ENCODE measurements at places on chromosomes 11 and 22.

GRCh38 chr22:39434721-39435120, 22.1 kb upstream of the MGAT3 start:
- no peak for DNase-seq

DNA sequence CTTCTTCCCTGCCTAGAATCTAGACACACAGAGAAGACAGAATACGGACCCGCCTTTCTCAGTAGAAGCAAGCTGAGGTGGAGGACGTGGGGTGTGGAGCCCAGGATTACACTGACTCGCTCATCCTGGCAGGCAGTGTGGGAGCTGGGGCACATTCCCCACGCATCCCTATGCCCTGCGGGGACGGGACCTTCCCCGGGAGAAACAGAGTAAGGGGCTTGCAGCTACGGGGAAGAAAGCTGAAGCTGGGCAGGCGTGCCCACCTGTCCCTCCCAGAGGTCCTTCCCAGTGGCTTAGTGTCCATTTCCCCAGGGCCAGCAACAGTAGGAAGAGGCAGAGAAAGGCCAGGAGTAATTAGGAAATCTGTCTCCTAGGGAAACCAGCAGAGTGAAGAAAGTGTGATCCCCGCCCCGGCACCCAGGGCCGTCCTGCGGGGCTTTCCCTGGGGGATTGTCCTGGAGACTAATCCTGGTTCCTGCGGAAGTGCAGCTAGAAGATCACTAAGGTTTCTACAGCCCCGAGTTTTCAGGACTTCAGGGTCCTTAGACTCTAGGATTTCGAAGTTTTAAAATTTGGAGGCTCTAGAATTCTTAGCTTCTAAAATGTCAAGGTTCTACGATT, 7.8 kb downstream of the DNAJB13 start:
- DNase-seq: no peak

DNA sequence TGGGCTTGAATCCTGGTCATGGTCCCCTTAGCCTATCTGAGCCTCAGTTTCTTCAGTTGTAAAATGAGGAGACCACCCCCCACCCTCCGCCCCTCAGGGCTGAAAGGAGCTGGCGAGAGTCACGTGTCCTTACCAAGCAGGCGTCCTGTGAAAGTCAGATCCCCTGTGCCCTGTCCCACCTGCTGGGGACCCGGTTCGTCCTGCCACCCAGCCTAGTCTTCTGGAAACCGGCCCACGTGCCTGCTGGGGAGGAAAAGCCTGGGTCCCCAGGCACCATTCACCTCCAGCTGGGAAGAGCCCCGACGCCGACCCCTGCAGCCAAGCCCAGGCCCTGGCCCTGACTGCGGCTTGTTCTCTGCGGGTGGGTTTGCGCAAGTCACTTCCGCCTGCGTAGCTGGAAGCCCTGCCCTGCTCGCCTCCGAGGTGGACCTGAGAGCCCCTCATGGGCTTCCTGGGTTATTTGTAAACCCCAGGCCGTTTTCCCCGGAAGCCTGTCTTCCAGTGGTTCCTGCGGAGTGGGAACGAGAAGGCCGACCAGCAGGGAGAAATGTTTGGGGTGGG, 679 bp upstream of the SSH3 start:
- no peak for DNase-seq

DNA sequence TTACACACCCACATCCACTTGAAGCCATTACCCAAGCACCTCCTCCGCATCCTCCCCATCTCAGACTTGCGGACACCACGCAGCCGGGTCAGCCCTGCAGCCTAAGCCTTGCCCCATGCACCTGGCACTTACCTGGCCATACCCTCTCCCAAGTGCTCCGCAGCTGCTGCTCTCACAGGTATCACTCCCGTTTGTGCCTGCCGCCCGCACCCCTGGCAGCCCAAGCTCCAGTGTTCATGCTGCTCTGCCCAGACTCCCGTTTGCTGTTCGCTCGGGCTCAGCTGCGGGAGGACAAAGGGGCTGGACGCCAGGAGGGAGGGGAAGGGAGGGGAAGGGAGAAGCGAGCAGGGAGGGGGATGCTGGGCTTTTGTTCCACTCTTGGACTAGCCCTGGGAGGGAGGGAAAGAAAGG, at the start of gene KLHL35:
KLHL35 (minus strand) TSS at position 293 of the 411 bp plus-strand sequence. CDS start 2,574 bp downstream, outside the sequence.
- DNase-seq: no peak

- DNase-seq: no peak
These were observed 9.8 kb downstream of the YAP1 start for GRCh38 chr11:102119997-102120396.

Measured in anterior cingulate cortex (tissue), 58 donors.